ENCODE measurements at places on chromosomes 13 and 19.

- DNase-seq = no peak
These were observed 77.4 kb upstream of the ABCC4 start for GRCh38 chr13:95378603-95379002.

DNA sequence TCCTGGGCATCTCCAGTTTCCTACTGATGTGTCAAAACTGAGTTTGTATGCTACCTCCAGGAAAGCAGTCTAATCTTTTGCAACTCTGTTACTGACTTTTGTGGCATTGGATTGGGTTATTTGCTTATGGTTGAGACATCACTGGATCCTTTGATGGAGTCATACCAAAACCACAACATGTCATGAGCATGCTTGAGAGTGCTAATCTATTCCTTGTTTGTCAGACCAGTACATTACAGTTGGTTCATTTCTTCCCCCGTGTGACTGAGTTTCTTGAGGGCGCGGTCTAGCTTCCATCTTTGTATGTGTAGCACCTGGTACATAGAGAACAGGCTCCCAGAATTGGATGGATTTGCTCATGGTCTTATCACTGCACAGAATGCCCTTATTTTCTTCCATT, 43.2 kb downstream of the SUGT1 start:
- DNase-seq = no peak

DNA sequence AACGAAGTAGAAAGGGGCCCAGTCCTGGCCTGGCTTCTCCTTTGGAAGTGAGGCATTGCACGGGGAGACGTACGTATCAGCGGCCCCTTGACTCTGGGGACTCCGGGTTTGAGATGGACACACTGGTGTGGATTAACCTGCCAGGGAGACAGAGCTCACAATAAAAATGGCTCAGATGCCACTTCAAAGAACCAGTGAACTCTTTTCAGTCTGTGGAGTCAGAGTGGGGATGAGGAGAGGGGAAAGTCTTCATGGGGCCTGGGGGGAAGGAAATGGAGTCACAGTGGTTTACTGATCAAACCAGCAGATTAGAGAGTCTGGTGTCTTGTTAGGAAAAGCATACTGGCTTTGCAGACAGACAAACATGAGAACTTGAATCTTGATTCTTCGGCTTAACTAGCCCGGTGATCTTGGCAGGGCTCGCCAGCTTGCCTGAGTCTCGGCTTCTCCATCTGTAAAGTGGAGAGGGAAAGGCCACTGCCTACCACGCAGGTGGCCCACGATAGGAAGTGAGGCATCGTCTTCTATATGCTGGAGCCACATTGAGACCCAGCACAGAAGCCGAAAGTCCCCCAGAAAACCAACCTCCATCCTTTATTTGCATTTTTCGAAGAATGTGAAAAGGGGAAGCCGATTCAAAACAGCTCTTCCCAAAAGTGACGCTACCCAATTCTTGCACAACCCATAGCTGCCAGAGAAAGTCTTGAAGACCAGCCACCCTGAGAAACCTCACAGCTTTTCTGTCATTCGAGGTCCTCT, at the start of gene FFAR1:
Gene FFAR1, plus strand, starts transcription at position 732 of the 759 bp plus-strand sequence. CDS start 3,650 bp downstream, outside the sequence.
- no peak for DNase-seq

DNA sequence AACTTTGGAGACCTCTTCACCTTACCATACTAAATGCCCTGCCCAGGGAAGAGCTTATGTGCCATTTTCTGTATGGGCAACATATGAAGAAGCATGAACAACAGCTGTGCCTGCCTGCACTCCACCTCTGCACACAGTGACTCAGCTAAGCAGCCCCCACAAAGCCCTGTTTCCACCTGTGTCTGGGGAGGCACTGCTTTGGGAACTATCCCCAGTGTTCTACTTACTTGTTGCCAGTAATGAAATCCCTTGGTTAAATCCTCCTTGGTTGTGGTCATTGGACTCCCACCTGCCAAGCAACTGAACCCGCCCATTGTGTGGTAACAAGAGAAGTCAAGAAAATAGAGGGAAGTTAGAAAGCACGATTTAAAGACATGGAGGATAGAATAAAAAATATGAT, 84.6 kb downstream of the NALCN start:
- DNase-seq = no peak

GRCh38 chr13:58893396-58893795, 1261.9 kb downstream of the PCDH17 start:
- DNase-seq = no peak

DNA sequence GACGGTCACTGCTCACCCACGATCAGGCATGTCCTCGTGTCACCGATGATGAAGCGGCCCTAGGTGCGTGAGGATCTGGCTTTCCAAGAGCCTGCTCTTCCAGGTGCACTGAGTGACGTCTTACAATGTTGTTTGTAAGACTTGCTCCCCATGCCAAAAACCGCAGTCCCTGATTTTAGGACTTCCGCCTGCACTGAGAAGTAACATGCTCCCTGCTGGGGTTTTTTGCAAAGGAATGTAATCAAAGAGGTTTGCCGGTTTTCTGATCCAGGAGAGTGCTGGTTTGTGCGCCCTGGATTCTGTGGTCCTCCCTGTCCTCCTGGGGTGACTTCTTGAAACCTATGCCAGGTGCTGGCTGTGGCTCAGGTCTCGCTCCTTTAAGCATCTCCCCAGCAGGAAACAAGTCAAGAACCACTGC, 38.8 kb downstream of the MYO9B start:
- DNase-seq = no peak

Measured in DMS53 (cell line).